HEK293T (cell line): ENCODE measurements at places on chromosomes 16 and 17.

GRCh38 chr17:77072670-77073069, 68.1 kb upstream of the SEC14L1 start:
- DNase-seq, result no peak

GRCh38 chr17:15092762-15093161, 172.4 kb downstream of the PMP22 start:
- DNase-seq, result no peak

- DNase-seq, result no peak
Observed at GRCh38 chr17:62975206-62975605, 9.2 kb downstream of the TANC2 start.

DNA sequence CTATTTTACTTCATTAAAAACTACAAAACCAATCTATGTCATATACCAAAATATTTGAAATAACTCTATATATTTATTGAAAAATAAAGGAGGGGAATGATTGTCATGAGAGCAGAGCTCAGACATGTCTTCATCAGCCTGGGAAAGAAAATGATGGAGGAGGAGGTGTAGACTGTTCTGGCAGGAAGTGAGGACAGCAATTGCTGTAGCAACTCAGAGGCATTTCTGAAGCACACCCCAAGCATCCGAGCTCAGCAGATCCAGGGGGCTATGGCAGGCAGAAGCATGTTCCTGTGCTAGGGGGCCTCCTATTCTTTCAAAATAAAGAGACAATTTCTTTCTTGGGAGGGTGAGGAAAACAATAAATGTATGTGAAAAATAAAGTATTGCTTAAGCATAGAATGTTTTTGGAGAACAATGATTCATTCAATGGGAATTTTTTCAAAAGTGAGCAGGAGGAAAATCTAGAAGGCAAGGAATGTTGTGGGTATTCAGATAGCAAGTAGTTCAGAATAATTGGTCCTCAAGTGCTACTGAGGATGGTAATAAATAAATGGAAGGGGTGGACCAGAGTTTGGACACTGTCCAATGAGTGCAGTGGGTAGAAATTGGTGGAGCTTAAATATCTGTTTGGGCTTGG, 383.4 kb downstream of the CDH11 start:
- no peak for DNase-seq

GRCh38 chr16:21260870-21261791, 17.0 kb downstream of the CRYM start:
- DNase-seq, result no peak

- DNase-seq, result no peak
Observed at GRCh38 chr17:44043272-44043696, 23.2 kb downstream of the LSM12 start.

- no peak for DNase-seq
Observed at GRCh38 chr16:89678258-89678657, 8.2 kb upstream of the CDK10 start.

GRCh38 chr17:2695243-2695960, 16.2 kb downstream of the CLUH start:
- DNase-seq, result no peak

GRCh38 chr16:79316004-79316458, 284.5 kb downstream of the MAF start:
- DNase-seq, result no peak

- no peak for DNase-seq
Observed at GRCh38 chr16:85969159-85969558, 70.2 kb downstream of the IRF8 start.

- DNase-seq, result no peak
Observed at GRCh38 chr17:49829026-49829425, 18.8 kb downstream of the TAC4 start.

GRCh38 chr17:64004218-64004770, 6.1 kb downstream of the PRR29 start:
- DNase-seq, result no peak

- DNase-seq, result peak; percentile 28
Observed at GRCh38 chr17:71118039-71118438, 948.7 kb downstream of the KCNJ2 start.

DNA sequence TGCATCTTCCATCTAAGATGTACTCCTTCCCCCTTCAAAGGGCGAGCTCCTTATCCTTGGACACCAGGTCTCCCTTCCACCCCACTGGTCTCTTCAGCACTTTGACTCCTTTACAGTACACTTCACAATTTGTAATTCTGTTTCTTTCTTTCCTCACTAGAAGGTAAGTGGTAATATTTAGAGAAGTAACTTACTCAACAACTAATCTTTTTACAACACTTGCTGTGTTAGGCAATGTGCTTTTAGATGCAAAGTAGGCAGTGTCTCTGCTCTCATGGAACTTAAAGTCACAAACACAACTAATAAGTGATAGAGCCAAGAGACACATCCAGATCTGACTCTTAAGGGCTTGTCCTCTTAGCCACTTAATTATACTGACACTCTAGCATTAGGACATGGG, 6.4 kb downstream of the SIAH1 start:
- DNase-seq, result no peak

- no peak for DNase-seq
Observed at GRCh38 chr17:81364278-81365147, 30.7 kb upstream of the BAHCC1 start.

- DNase-seq, result peak; percentile 61
Observed at GRCh38 chr17:76124582-76125390, 16.3 kb downstream of the FOXJ1 start.

DNA sequence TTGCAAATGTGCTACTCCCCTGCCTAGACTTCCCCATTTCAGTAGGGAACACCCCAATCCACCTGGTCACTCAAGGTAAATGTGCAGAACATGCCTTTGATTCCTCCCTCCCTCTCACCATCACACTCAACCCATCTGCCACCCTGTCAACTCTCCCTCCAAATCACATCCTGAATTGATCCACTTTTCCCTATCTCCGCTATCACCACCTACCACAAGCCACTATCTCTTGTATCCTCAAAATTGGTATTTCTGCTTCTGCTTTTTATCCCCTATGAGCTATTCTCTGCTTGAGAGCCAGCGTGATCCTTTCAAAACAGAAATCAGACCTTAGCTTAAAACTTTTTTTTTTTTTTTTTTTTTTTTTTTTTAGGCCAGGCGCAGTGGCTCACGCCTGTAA, 5.4 kb upstream of the NOL11 start:
- DNase-seq, result no peak

DNA sequence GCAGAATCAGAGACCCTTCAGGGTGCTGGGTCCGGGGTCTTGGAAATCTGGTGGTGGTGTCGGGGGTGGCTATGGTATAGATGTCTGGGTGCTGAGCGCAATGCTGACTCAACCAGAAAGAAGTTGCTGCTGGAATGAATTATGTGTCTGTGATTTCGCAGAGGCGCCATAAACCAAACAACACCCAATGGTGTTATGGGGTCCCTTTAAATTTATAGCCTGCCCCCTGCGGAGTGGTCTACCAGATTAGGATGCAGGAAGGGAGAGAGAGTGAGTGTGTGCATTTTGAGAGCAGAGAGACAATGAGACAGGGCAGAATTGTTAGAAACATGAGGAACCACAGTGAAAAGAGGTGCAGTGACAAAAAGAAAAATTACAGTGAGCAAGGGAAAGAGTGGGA, 100.7 kb upstream of the CDH11 start:
- DNase-seq, result no peak

- no peak for DNase-seq
Observed at GRCh38 chr17:7577327-7578199, 1.9 kb upstream of the CD68 start.

- no peak for DNase-seq
Observed at GRCh38 chr16:57999366-57999970, 1.0 kb downstream of the ZNF319 start.

DNA sequence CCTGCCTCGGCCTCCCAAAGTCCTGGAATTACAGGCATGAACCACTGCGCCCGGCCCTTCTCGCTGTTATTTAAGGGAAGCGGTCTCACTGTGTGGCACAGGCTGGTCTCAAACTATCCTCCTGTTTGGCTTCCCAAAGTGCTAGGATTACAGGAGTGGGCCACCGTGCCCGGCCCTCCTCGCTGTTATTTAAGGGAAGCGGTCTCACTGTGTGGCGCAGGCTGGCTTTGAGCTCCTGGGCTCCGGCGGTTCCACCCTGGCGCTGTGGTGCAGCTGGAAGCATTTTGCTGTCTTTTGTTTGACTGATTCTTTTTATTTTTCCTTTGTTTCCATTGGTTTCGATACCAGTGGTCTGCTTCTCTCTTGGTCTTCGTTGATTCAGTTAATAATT, 40.7 kb downstream of the FOXK2 start:
- DNase-seq, result no peak

DNA sequence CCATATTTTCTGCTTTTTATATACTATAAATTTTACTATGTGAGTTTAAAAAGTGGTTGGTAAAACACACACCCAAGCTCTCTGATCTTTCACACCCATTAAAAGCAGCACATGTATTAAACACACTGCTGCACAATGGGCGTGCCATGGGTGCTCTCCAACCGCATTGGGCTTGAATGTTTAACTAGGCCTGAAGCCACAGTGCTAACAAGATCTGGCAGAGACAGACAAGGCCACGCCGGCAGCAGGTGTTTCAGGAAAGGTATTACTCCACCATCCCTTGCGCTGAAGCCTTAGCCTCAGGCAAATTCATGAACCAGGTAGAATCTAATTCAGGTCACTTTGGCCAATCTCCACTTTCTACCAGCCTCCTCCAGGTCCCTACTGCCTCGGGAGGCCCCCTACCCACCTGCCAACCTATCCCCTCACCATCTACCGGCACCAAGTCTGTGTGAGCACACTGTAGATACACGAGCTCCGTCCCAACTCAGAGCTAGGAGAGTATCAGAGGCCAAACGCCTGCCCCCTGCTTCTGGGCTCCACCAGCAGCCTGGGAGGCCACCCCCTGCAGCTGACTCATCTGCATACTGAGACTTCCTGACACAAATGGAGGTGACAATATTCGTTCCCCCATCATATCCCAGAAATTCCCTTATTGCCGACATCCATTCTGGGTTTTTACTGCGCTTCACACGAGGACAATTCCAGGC, 95.0 kb downstream of the ADCY9 start:
- DNase-seq, result no peak

DNA sequence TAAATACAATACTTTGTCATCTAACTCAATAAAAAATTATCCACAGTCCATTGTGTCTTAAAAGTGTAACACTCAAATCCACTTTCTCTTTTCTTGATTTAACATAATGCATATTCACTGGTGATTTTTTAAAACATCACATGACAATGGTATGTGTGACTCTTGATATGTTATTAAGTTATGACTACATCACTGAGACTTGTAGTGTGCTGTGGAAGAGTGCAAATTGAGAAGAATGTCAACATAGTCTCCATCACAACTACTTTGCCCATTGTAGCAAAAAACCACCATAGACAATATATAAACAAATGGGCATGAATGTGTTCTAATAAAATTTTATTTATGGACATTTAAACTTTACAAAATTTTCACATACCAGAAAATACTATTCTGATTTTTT, 380.7 kb upstream of the PMFBP1 start:
- no peak for DNase-seq

DNA sequence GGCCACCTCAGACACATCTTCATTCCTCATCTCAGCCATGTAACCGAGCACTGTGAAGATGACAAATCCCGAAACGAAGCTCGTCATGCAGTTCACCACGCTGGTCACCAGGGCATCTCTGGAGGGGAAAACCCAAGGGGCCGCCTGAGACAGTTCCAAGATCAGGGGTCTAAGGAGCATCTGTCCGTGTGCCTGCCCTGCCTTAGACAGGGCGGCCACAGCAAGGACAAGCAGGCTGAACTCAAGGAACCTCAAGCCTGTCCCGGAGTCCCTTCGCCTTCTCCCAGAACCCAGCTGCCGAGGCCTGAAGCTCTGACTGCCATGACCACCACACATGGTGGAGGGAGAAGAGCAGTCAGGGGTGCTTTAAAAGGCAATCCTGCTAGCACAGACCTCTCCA, 22.7 kb downstream of the SLC6A4 start:
- no peak for DNase-seq

DNA sequence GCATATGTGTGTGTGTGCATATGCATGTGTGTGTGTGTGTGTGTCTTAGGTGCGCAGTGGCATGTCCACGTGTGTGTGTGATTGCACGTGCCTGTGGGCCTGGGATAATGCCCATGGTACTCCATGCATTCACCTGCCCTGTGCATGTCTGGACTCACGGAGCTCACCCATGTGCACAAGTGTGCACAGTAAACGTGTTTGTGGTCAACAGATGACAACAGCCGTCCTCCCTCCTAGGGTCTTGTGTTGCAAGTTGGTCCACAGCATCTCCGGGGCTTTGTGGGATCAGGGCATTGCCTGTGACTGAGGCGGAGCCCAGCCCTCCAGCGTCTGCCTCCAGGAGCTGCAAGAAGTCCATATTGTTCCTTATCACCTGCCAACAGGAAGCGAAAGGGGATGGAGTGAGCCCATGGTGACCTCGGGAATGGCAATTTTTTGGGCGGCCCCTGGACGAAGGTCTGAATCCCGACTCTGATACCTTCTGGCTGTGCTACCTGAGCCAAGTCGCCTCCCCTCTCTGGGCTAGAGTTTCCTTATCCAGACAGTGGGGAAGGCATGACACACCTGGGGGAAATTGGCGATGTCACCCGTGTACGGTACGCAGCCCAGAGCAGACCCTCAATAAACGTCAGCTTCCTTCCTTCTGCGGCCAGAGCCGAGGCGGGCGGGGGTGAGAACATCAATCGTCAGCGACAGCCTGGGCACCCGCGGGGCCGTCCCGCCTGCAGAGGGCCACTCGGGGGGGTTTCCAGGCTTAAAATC, 47.6 kb downstream of the IL21R start:
- no peak for DNase-seq
